MV-4-11 (cell line): ENCODE measurements at places on chromosomes 3 and 15.

DNA sequence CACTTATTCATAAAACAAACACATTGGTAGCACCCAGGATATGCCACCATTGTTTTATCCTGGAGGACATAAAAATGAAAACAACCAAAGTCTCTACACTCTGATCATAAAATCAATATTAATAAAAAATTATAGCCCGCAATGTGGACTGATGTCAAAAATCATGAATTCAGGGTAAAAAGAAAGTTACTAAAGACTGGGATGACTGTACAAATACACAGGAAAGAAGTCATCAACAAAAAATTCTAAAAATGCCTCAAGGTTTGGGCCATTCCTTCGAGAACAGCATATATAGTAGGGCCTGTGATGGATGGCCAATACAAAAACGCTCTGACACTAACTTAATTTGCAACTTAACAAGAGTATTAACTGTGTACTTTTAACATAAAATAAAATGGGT is 76.8 kb downstream of the THBS1 start:
- no peak for DNase-seq

GRCh38 chr3:105051111-105051510 is 315.6 kb upstream of the ALCAM start:
- no peak for DNase-seq

GRCh38 chr15:62624547-62625378 is 417.8 kb upstream of the TPM1 start:
- peak; percentile 45 for DNase-seq

- peak; percentile 73 for DNase-seq
These were observed 566.0 kb downstream of the ROBO2 start for GRCh38 chr3:77605865-77606264.

DNA sequence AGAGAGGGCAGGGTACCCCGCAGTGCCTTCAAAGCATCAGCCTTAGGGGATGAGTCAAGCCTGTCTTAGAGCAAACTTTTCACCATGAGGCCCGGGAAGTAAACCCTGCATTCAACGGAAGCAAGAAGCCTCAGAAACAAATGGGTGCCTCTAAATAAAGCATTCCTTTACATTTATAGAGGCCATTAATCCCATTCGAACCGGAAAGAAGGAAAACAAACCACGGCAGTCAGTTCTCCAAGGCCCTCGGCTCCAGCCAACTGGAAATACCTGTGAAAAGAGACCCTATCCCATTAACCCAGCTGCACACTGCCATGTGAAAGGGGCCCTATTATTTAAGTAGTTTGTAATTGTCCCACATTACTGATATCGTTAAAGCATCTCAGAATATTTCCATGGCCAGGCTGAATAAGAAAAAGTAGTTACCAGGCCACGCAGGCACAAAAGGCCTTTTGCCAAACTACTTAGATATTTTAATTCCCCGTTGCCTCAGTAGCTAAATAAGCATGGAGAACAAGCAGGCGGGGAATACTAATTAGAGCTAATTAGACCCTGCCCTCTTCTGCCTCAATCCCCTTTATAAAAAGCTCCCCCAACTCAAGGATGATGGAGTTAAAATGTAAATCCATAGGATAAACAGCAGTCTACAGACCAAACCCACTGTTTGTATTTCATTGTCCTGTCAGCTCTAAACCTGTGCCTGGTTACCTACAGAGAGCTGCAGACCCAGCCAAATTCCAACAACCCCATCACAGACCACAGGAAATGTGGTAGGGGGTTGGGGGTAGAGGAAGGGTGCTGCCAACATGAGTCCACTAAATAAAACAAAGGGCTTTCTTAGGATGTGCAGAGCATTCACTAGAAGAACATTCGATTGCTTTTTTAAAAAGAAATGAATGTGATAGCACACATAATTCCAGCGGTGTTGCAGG is 4.1 kb downstream of the ITGB5 start:
- DNase-seq, result no peak

- DNase-seq, result no peak
These were observed 20.7 kb downstream of the ADAMTS9 start for GRCh38 chr3:64667138-64667537.

DNA sequence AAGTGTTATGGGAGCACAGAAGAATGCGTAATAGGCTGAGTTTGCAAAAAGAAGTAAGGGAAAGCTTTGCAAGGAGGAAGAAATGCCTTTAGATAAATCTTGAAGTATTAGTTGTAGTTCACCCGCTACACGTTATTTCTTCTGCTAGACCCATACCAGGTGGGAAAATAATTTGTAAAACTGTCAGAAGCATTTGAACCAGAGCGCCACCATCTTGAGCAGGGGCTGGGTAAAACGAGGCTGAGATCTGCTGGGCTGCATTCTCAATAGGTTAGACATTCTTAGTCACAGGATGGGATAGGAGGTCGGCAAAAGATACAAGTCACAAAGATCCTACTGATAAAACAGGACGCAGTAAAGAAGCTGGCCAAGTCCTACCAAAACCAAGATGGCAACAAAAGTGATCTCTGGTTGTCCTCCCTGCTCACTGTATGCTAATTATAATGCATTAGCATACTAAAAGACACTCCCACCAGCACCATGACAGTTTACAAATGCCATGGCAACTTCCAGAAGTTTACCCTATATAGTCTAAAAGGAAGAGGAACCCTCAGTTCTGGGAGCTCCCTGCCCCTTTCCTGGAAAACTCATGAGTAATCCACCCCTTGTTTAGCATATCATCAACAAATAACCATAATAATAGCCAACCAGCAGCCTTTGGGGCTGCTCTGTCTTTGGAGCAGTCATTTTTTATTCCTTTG is 50.0 kb upstream of the ZNF280D start:
- DNase-seq, result peak; percentile 37

DNA sequence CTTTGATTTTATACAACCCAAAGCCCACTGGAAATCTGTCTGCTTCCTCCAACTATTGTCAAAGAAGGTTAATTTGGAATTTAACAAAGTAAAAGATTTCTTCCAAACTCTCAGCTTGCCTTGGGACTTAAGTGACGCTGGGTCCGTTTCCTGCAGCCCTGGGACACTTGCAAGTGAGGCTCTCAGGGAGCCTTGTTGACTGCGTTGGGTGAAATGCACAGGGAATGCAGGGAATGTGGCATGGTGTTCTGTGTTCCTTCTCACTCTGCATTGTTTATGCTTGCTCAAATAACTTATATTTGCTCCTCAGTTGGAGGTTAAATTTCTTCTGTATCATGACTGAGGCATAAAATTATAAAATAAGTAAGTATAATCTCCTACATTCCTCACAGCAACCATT is 60.9 kb upstream of the TJP1 start:
- DNase-seq, result no peak

DNA sequence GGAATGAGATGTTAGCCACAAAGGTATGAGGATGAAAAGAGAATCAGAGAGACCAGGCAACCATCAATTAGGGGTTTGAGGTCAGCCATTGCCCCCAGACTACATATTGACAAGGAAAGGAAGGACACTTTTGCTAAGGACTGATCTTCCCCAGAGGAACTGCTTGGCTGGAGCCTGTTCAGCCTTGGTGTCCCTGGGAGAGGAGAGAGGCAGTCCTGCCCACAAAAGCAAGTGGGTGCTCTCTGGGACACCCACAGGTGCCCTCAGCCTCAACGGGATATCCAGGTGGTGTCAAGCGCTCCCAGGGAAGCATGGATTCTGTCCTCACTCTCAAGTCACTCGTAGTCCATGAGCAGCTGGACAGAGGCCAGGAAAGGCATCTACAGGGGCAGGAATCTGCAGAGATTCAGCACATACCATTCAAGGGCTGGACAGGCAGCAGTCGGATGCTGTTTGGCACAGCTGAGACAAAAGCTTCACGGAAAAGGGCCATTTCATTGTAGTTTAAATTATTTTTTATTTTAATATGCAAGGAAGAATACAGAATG is 166.2 kb downstream of the UACA start:
- DNase-seq, result no peak

- no peak for DNase-seq
These were observed 57.6 kb downstream of the DNAH1 start for GRCh38 chr3:52373676-52374075.

GRCh38 chr3:128466840-128467541 is at the start of gene DNAJB8:
DNAJB8 (minus strand) TSS chr3:128466890; CDS start chr3:128463245, 3,645 bp downstream.
- DNase-seq, result no peak

DNA sequence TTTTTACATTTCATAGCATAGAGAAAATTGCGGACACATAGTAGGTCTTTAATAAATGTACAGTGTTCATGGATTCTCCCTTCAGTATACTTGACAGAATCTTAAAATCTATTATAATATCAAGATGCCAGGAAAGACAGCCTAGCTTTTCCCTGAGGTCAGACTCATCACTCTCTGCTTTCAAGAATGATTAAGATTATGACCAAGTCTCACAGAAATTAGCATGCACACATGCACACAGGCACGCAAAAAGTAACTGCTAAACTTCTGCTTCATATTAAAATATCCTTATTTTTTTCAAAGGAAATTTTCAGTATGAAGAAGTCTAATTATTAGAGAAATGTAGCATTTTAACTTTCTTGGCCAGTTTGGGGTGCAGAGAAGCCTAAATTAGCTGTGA is 493.8 kb upstream of the NECTIN3 start:
- DNase-seq, result no peak

DNA sequence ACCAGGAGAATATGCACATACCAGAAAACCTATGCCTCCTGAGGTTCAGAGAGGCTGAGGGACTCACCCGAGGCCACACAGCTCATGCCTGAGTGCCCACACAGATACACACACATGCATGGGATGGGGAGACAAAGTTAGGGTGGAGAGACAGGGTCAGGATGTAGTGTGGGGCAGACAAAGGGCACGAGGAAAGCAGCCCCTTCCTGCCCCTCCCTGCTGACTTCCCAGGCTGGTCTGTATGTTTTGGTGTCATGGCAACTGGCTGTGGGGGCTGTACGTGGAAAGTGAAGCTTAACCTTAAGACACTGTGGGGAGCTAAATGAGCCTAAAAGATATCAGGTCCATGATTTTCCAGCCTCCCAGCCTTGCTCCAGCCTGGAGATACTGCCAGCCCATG is 57.8 kb downstream of the EPHB3 start:
- DNase-seq, result no peak

- DNase-seq, result peak; percentile 55
These were observed 20.3 kb upstream of the NECTIN3 start for GRCh38 chr3:111051354-111051753.

DNA sequence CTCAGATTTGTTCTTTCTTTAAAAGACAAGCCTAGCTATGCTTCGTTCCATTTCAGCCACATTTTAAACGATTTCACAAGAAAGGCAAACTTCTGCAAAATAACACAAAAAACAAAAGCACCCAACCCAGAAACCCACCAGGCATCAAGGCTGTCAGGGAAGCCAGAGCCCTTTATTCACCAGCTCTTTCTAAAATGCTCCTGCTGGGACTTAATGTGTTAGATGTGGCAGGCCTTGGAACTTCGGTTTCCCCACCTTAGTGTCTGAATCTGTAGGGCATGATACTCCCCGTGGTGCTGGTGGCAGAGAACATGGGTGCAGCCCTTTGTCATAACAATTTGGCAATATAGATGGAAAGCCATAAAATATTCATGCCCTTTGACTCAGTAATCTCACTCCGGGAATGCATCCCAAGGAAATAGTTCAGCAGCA is 56.8 kb upstream of the LCTL start:
- no peak for DNase-seq

GRCh38 chr3:172142051-172142863 is 102.9 kb downstream of the FNDC3B start:
- peak; percentile 94 for DNase-seq

GRCh38 chr3:149781741-149782140 is 10.6 kb downstream of the ANKUB1 start:
- DNase-seq, result peak; percentile 46

- no peak for DNase-seq
These were observed 63.5 kb downstream of the BFSP2 start for GRCh38 chr3:133463347-133463860.

- peak; percentile 85 for DNase-seq
These were observed 11.1 kb upstream of the MBNL1 start for GRCh38 chr3:152257563-152258035.

- no peak for DNase-seq
These were observed 858 bp downstream of the NTRK3 start for GRCh38 chr15:88255484-88256278.

DNA sequence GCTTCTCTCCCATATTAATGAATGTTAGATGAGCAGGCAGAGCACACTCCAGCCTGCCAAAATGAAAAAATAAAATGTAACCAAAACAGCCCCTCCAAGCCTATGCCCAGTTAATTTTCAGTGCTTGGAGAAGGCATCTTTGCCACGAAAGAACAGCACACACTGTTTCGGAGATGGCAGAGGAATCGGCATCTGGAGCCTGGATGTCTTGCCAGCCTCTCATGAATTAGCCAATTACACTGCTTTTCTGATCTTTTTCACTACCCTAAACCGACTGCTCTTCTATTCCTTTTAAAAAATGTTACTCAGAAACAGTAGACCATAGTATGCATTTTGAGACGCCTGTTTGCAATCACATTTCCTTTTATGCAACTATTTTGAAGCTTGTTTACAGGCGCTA is 249.6 kb downstream of the TLE3 start:
- no peak for DNase-seq

GRCh38 chr15:41877631-41878354 is 16.1 kb downstream of the SPTBN5 start:
- no peak for DNase-seq

GRCh38 chr15:31415201-31415600 is 88.6 kb downstream of the KLF13 start:
- no peak for DNase-seq
